ENCODE measurements at places on chromosomes 1 and 21.

DNA sequence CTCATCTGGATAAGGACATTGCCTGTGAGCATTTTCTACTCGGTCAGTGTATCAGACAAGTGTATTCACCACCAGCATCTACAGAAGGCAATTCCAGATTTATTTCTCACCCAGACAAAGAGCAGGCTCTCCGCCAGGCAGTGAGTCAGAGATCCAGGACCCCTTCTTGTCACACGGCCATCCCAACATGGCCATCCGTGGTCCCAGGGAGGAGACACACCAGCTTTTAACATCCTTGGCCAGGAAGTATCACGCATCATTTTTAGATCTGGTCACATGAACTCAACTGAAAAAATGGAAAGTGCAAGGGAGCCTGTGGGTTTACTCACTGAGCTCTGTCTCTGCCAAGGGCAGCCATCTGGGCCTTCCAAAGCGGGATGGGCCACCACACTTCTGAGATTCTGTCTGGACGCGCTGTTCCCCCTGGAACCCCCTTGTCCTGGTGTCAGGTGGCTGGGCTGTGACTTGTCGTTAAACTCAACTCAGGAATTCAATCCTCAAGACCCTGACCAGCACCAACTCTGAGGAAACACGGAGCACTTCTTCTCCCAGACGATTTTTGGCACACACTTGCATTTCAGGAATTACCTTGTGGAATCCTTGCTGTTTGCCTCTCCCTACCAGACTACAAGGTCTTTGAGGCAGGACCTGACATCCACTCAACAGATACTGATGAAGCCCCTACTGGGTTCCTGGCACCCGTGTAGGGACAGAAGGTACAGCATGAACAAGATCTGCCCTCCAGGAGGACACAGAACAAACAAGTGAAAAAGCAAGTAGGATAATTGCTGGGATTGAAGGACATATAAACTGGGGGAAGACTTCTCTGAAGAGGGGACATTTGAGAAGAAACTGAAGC is 21.6 kb upstream of the CCSAP start:
- DNase-seq = no peak

- DNase-seq = no peak
Measured at GRCh38 chr21:37631319-37632117, 264.9 kb downstream of the DYRK1A start.

DNA sequence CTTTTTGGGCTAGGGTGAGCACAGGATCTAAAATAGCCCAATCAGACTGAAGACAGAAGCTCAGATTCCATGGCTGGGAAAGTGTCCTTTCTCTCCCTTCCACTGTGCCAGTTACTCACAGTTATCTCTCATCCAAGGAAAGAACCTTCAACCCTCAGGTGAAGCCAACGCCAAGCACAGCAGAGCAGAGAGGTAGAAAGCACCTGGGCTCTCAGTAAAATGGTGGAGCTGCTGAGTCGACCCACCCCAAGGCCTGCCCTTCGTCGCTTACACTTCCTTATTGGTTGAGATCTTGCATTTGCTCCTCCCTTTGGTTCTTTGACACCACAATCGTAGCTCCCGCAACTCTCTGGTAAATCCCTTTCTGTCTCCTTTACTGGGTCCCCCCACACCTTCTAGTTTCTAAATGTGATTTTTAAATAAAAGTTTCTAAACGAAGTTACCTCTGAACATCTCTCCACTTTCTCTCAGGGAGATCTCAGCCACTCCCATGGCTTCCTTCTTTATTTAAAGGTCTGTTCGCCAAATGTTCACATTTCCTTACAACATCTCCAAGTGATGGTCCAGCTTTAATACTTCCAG is 27.5 kb upstream of the SLC30A1 start:
- DNase-seq = no peak

- DNase-seq = no peak
Measured at GRCh38 chr1:228376651-228377631, 29.7 kb downstream of the TRIM11 start.

- no peak for DNase-seq
Measured at GRCh38 chr1:67555461-67556296, 125.5 kb upstream of the SERBP1 start.

GRCh38 chr1:91345395-91346005 is 59.1 kb downstream of the HFM1 start:
- no peak for DNase-seq

- no peak for DNase-seq
Measured at GRCh38 chr1:75484789-75485188, 126.1 kb downstream of the SLC44A5 start.

- no peak for DNase-seq
Measured at GRCh38 chr1:212621949-212622305, 13.4 kb downstream of the ATF3 start.

DNA sequence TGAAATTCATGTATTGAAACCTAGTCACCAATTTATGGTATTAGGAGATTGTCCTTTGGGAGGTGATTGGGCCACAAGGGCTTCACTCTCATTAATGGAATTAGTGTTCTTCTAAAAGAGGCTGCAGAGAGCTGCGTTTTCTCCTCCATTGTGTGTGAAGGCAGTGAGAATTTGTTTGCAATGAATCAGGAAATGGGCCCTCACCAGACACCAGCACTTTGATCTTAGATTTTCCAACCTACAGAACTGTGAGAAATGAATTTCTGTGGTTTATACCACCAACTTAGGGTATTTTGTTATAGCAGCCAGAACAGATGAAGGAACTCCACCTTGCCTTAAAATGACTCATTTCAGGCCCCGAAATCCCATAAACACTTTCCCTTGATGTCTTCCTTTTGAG is 544.2 kb downstream of the RWDD3 start:
- no peak for DNase-seq

- no peak for DNase-seq
Measured at GRCh38 chr1:57450981-57451380, 27.1 kb upstream of the DAB1 start.

- no peak for DNase-seq
Measured at GRCh38 chr1:228226141-228226874, 18.5 kb downstream of the OBSCN start.

DNA sequence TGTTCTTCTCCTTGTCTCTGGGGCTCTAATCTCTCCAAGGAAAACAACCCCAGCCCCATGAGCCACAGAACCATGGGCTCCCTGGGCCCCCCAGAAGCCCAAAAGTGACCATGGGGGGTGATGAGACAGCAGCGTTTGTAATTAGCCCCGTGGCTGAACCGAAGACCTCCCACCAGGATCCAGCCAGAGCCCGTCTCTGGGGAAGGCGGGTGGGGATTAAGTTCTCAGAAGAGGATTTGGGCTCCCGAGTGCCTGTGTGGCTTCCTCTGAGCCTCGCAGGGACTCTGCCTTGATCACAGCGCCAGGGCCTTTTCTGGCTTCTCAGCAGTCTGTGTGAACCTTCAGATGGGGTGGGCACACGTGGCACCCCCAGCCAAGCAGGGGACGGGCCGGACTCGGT is 77.0 kb downstream of the ALPL start:
- DNase-seq = no peak

DNA sequence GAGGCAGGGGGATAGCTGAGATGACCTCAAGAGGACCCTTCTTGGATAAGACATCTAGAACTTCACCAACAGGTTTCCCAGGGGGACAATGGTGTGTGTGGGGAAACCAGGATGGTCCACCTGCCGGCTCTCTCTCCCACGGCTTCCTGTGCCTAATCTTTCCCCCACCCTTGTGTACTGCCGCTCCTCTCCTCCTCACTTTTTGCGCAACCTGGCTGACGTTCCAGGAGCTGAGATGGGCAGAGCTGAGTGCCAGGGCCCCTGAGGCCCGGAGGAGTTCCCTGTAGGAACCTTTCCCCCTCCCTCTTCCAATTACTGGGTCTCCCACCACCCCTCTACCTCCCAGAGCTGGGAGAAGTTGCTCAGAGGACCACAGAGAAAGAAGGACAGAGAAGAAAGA is 6.9 kb downstream of the SLC26A9 start:
- DNase-seq = no peak

DNA sequence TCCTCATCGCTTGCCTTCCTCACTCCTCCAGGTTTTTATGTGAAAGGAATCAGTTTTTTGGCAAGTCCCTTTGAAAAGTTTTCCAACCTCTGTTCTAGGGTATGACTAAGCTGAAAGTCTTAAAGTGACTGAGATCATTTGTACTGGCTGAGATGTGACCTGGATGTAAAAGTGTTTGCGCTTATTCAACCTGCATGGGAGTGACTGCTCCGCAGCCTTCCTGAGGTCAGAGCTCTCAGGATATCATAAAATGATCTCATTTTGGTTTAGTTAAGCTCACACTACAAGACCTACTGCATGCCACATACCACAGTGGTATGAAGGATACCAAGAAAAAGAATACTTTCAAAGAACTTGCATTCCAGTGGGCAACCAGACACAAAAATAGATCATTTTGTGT is 29.8 kb upstream of the TADA1 start:
- DNase-seq = no peak

DNA sequence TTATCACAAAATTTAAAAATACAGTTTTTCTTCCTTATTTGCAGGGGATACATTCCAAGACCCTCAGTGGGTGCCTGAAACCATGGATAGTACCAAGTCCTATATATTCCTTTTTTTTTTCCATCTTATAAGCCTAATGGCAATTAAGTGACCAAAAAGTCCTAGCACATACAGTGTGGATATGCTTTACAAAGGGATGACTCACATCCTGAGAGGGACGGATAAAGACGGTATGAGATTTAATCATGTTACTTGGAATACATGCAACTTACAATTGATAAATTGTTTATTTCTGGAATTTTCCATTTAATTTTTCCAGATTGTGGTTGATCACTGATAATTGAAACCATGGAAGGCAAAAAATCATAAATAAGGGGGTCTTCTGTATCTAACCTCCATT is 181.2 kb upstream of the BRINP3 start:
- DNase-seq = no peak

DNA sequence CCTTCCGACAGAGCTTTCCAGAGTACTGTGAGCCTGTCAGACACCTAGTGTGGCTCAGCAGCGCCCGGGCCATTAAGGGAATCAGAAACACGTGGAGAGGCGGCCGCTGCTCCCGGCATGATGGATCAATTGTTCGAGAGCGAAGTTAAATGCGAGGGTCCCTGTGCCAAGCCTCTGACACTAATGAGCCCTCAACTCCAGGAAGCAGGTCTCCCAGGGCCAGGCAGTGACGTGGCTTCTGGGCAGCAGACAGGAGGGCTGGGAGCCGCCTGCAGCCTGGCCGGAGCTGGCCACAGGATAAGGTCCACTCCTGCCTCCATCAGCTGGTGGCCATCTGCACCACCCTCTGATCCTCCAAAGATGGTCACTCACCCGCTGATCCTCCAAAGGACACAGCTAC is 67.5 kb upstream of the CLDN14 start:
- no peak for DNase-seq

DNA sequence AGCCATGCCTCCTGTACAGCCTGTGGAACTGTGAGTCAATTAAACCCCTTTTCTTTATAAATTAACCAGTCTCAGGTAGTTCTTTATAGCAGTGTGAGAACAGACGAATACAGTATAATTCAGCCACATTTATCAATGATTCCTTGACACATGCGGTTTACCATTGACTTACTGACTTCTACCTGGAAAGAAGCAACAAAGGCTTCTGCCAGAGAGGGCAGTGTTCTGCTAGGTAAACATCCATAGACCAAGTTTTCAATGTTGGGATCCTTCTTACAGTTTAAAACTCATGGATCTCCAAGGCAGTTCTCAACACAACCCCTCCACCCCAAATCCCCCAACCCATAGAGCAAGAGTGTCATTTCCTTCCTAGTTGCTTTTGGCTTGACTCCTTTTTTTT is 150.6 kb downstream of the ZNF648 start:
- DNase-seq = no peak

DNA sequence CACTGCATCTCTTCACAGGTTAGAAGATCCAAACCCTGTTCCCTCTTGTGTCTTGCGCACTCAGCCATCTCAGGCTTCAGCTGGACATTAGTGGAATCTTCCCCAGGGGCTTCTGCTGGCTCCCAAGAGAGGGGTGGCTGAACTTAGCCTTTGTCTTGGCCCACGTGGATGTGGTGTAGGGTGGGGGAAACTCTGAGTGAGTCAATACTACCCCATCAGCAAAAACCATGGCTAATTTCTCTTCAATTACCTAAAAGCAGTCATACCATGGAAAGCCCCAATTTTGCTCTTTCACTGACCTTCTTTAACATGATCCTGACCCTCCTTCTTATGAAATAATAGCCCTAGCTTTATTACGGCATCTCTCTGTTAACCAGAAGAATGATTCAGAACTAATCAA is 72.5 kb upstream of the RAB3GAP2 start:
- no peak for DNase-seq

DNA sequence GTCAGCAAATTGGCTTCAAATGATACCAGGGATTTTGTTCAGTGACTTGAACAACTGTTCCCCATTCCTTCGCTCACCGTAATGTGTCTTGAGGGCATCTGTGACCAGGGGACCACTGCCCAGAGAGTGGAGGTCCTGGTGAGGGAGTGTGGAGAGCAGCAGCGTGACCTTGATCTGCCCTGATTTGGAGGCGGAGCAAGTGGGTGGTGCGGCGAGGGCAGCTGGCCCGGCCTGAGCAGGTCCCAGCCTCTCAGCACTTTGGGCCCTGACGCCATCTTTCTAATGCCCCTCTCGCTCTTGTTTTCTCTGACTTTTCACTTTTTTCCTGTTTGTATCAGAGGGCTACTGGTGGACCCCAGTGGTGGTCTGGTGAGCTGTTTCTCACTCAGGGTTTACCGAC is 31.1 kb downstream of the DIP2A start:
- DNase-seq = no peak

Measured in stimulated activated CD8-positive, alpha-beta memory T cell treated with anti-CD3 and anti-CD28 coated beads, Interleukin-2, amount 100 ng/mL, for 1 hour (primary cell).